ENCODE measurements at places on chromosomes 1 and 21.

DNA sequence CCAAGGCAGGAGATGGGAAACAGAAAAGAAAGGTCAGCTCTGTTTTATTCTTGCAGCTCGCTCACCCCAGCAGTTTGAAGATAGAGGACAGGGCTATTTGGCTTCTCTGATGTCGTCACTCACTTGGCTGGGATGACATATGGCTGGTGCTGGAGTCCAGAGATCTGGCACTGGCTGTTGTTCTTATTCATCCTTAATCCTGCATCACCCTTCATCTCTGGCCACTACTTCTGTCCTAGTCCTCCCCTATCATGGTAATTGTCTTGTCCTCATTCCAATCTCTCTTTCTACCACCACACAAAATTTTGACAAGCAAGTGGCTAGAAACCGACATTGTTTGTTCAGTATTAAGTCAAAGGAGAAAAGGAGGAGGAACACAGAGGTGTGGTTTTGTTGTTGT lies 103.8 kb upstream of the PDE4B start:
- DNase-seq = no peak

- DNase-seq = no peak
Measured at GRCh38 chr21:42913476-42913875, 12.0 kb downstream of the ERVH48-1 start.

GRCh38 chr1:231534703-231535159 lies 6.3 kb downstream of the TSNAX start:
- DNase-seq = no peak

GRCh38 chr1:202709276-202710041 lies 795 bp downstream of the SYT2 start:
- DNase-seq = no peak

DNA sequence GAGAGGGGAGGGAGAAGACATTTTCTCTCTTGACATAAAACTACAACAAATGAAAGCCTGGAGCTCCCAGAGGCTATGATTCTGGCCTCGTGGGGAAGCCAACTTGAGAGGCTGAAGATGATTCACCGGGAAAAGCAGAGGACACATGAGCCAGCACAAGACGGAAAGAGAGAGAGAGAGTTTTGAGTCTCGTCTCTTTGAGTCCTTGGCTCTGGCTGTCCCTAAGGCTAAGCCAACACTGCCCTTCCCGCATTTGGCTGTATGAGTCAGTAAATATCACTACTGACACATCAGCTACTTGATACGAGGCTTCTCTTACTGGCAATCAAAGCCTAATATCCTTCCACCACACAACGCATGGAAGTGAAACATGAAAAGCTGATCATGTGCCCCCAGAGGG lies 95.5 kb downstream of the GRIK3 start:
- DNase-seq = no peak

GRCh38 chr1:185317034-185317885 lies at the start of gene IVNS1ABP:
Gene IVNS1ABP, minus strand, starts transcription at chr1:185317243. Its CDS starts 7,750 bp downstream, at chr1:185309493.
- peak; percentile 95 for DNase-seq

GRCh38 chr1:187032316-187032981 lies 203.7 kb downstream of the PLA2G4A start:
- no peak for DNase-seq

- peak; percentile 75 for DNase-seq
Measured at GRCh38 chr1:20640183-20640597, 6.9 kb downstream of the PINK1 start.

DNA sequence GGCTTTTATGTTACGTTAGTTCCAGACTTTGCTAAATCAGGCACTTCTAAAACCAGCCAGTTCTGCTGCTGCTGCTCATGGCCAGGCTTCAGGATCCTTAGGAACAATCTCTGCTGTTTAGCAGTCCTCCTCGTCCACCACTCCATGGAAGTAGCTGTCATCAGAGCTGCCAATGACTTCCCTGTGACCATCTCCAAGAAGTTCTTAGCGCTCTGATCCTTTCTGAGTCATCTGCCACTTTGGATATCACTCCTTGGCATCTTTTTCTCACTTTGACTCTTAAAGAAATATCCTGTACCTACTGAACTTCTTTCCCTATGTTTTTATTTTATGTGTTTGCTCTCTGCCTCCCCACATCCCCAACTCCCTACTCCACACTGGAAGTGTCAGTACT lies 14.7 kb upstream of the IRF2BP2 start:
- DNase-seq = no peak

DNA sequence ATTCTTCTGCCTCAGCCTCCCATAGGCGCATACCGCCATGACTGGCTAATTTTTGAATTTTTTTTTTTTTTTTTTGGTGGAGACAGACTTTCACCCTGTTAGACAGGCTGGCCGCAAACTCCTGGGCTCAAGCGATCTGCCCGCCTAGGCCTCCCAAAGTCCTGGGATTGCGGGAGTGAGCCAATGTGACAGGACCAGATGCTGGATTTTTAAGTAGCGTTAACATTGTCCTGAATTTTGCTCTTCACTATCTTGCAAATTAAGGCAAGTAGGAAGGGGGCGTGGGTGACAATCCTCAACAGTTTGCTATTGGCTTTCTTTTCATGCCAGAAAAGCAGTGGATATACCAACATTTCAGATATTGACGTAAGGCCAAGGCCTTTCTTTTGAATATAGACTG lies 49.7 kb upstream of the TSNAX start:
- no peak for DNase-seq

DNA sequence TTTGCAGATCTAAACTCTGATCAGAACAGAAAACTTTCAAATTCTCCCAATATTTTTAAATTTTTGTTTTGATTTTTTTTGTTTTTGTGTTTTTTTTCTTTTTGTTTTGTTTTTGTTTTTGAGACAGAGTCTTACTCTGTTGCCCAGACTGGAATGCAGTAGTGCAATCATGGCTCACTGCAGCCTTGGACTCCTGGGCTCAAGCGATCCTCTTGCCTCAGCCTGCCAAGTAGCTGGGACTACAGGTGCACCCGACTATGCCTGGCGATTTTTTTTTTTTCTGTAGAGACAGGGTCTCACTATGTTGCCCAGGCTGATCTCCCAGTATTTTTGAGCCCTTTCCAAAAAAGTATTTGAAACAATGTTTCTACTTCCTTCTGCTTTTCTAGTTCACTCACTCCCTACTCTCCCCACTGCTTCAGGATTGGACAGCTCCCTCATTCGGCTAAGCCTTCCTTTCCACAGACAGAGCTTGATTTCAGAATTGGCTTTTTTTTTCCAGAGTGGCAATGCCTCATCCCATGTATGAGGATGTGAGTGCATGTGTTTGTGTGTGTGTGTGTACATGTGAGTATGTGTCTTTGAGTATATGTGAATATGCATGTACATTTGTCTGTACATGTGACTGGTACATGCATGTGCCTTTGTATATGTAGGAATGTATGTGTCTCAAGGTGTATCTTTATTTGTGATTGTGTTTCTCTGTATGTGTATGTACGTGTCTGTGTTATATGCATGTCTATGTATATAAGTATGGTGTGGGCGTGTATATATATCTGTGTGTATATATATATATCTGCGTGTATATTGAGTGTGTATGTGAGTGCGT lies 11.9 kb downstream of the LHX4 start:
- no peak for DNase-seq

DNA sequence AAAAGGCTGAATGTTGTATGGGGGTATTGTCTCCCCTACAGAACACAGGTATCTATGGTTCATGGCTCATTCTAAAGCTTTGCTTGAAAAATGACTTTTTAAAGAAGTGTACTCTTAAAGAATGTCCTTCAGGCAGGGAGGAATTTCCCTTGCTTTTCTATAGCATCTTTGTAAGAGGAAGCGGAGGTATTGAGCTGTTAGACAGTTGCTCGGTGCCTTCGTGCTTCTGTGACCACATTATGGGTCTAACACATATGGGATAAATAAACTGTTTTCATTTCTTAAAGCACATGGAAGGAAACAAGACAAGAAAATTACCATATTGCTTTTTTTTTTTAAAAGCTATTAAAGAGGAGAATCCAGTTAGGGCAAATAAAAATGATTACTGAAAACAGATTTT lies 182.9 kb downstream of the NTNG1 start:
- no peak for DNase-seq

DNA sequence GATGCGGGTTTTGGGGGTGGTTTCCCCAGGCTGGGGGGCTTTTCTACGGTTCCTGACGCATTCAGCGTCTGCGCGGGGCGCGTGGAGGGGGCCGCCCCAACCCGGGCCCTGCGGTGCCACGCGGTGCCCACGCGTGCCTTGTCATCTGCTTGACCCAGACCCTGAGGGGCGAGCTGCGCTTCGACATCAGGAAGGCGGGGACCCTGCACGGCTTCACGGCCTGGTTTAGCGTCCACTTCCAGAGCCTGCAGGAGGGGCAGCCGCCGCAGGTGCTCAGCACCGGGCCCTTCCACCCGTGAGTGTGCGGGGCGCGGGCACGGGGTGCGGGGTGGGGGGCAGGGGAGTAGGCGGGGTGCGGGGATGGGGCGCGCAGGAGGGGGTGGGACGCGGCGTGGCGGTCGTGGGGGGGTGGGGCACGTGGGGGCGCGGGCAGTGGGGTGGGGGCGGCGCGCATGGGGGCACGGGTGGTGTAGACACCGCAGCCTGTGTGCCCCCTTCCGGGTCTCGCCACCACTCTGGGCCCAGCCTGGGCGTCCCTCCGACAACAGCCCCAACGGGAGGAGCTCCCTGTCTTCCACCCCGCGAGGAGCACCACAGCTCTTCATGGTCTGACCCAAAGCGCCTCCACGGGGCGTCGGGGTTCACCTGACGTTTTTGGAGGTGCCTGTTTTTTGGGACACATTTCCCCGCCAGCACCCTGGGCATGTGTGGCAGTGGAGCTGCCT lies 26.3 kb downstream of the PRMT2 start:
- no peak for DNase-seq

DNA sequence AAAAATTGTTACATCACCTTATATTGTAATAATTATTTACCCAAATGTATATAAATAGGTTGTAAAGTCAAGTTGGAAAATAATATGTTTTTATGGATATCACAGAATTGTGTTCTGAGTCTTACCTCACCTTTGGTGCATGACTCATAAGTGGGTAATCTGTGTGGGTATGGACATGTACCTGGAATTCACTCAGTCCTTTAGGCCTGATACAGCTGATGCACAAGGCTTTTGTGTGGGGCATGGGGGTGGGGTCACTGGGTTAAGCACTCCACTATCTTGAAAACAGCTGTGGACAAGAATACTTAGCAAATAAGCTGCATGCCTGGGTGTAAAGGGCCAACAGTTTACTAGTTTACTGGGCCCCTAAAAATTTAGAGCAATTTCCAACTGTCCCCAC lies 34.4 kb downstream of the INKA2 start:
- no peak for DNase-seq

DNA sequence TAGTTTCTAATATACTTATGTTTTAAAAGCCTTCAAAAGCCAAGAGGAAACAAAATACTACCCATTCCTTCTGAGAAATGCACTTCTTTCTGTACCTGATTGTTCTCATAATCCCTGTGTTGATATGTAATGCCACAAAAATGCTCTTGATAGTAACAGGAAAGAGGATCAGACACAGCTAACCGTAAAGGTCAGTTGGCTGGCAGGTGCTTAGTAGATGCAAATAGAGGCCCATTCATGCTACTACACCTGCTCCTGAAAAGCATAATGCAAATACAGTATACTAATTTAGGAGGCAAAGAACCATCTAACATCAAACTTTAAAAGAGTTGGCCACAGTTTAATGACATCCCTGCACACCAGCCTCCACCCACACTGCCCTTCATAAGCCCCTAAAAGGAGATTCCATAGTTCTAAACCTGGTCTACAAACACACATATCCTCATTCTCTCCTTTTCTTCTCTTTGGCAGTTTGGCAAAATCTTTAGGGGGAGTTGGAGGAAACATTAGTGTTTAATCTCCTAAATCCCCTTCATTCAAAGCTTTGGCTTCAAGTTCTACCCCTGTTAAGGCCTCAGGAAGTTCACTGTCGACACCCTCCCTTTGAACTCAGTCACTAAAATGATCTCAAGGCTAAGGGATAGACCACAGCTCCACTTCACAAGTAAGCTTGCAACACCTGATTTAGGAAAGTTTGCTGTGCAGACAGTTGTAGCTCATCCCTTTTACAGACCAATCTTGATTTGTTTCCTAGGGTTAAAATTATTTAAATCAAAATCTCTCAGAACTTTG lies 2.9 kb upstream of the CD46 start:
- peak; percentile 93 for DNase-seq

DNA sequence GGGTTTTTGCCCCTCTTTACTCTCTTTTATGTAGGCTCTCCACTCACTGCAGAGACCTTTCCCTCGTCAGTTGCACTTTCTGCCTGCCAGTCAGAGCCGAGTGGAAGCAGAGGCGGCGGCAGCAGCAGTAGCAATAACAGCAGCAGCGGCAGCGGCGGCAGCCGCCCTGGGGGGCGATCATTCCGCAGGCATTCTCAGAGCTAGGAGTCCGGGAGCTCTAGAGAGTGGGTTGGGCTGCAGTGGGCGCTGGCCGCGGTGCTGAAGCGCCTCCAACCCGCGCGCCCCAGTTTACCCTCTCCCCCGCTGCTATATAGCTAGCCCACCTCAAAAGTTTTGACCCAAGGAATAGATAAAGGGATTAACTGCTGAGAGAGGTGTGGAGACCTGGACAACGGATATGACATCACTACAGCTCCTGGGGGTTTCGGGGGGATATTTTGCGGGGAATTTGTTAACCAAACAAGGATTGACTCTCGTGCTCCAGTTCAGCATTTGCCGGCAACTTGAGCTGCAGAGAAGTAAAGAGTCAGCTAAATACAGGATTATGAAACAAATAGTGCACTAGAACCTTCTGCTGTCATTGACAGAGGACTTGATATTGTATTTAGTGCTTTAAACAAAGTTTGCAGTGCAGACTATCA lies at the start of gene OLFM3:
TSS of gene OLFM3 (minus strand) at position 102 of the 641 bp plus-strand sequence.
- no peak for DNase-seq

- no peak for DNase-seq
Measured at GRCh38 chr1:248416226-248416625, 13.4 kb downstream of the OR2T1 start.

GRCh38 chr1:15525050-15526020 lies 1.3 kb upstream of the DNAJC16 start:
- DNase-seq = peak; percentile 24

DNA sequence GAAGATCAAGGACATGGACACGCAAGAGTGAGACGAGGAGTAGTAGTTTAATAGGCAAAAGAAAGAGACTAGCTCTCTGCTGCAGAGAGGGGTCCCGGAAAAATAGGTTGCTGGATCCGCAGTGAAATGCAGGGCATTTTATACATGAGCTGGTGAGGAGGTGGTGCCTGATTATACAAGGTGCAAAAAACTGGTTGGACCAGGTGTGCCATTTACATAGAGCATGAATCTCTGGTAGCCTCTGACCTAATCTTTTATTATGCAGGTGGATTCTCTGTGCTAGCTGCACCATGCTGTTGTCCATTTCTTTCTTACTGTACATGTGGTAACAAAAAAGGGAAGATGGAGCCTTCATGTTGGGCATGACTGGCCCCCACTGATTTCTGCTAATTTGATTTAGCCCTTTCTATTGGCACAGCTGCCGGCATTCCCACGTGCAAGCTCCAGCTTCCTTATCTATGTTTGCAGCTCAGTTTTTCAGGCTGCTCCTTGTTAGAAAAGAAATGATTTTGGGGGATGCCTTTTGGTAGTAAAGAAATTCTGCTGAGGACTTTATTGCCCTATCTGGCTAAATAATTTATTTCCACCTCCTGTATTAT lies 548.1 kb downstream of the BRINP3 start:
- DNase-seq = no peak

- no peak for DNase-seq
Measured at GRCh38 chr1:231829332-231829731, 202.7 kb downstream of the DISC1 start.

GRCh38 chr1:56967900-56968832 lies 2.4 kb upstream of the C8B start:
- DNase-seq = no peak

- no peak for DNase-seq
Measured at GRCh38 chr1:184146202-184146601, 94.7 kb downstream of the TSEN15 start.

GRCh38 chr1:72557446-72558049 lies 275.2 kb upstream of the NEGR1 start:
- DNase-seq = no peak
